ENCODE measurements at places on chromosomes 3 and 15. TPM values are rescaled to one million over a fixed set of nuclear protein-coding genes. Genes with fewer than 3 reads are reported as not detected.

- DNase-seq = no peak
These were observed 7.1 kb upstream of the TTC14 start for GRCh38 chr3:180594631-180595558.

GRCh38 chr15:83306561-83306960, 22.1 kb upstream of the BNC1 start:
- DNase-seq = no peak

PCOLCE2 gene
- 23.0 TPM for total RNA-seq

- no peak for DNase-seq
These were observed 229.0 kb upstream of the C2CD4B start for GRCh38 chr15:62394079-62394478.

GRCh38 chr3:59081071-59081470, 31.2 kb upstream of the CFAP20DC start:
- no peak for DNase-seq

DNA sequence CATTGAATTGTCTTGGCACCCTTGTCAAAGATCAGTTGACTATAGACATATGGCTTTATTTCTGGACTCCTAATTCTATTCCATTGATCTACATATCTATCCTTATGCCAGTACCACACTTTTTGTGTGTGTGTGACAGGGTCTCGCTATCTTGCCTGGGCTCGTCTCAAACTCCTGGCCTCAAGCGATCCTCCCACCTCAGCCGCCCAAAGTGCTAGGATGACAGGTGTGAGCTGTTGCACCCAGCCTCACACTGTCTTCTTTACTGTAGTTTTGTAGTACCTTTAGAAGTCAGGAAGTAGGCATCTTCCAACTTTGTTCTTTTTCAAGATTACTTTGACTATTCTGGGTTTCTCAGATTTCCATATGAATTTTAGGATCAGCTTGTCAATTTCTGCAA, 24.3 kb downstream of the CDAN1 start:
- peak; percentile 21 for DNase-seq

DNA sequence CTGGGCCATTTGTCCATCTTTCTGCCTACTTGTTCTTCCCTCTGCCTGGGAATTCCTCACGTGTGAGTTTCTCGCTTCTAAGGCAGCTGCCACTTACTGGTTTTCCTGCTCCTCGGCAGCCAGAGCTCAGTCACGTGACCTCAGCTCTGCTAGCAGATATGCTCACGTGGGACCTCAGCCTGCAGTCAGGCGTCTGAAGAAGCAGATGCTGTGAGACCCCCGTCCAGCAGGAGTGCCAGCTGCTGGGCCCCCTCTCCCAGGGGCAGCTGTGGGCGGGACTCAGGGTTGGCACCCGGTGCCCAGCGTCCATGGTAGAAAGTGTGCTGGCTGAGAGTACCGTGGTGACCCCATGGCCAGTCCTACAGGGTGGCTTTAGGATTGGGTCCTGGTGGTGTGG, 161.3 kb upstream of the TLE3 start:
- DNase-seq = peak; percentile 88

FAM43A gene
- total RNA-seq = 11.1 TPM

- DNase-seq = no peak
These were observed 126.7 kb downstream of the OPA1 start for GRCh38 chr3:193719735-193720134.

DNA sequence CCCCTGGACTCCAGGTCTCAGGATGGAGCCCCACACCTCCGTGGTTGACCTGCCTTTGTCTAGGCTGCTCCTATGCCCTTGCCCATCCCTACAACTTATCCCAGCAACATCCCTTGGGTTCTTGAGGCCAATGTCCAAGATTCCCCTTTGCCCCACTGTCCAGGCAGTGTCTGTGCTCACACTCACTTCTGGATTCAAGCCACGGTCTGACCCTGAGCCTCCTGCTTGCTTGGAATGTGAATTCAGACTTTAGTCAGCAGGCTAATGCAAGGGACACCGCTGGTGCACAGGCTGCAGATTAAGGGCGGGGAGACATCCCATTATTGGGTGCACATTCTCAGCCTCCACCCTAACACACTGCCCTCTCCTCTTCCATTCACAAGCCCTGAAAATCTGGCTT, 154.1 kb downstream of the WNT5A start:
- DNase-seq = no peak

GOLGA8B gene
- total RNA-seq = 57.6 TPM

BCL2A1 gene
- not detected for total RNA-seq

MRPL47 gene
- total RNA-seq = 58.5 TPM

GREM1 gene
- 25.5 TPM for total RNA-seq

GRCh38 chr3:161531930-161532329, 35.3 kb downstream of the OTOL1 start:
- DNase-seq = no peak

GOLGA8N gene
- 22.7 TPM for total RNA-seq

GRCh38 chr15:66165856-66166255, 87.7 kb downstream of the MEGF11 start:
- DNase-seq = no peak

DNA sequence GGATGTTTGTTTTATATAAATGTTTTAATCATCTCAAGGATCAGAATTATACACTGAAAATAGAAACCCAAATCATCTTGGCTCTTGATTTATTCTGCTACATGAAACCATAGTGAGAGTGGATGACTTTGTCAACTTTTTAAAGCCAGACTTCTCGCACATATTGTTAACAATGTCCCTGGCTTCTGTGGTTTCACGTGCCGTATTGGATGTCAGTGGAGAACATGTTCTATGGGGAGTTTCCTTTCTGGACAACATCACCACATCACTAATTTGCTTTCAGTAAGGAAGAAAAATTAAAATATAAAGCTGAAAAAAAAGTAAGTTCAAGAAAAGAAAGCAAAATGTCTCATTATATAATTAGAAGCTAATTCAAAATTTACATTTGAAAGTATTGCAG, 297.1 kb upstream of the MME start:
- no peak for DNase-seq

DNA sequence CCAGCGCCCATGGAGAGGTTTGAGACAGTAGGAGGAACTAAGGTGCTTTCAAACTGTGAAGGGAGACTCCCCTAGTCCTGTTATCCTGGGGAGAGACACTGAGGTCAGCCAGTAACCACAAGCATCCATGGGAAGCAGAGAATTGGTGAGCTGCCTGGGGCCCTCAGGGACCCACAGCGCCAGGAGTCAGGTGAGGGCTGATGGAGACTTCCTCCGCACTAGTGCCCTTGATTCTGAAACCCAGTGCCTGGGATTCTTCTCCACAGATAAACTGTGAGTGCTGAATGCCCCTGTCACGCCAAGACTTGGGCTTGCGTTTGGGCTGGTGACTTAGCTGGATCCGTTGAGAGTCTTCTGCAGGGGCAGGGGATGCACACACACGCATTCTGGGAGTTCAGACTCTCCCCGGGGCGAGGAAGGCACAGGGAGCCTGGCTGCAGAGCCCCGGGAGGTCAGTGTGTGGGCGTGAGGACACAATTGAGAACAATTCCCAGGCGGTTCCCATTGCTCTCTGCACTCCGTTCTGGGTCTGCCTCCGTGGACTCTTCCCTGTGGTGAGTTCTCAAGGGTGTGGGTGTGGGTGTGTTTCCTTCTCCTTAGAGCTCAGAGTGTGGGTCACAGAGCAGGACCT, 37.9 kb upstream of the SLCO2A1 start:
- DNase-seq = no peak

- no peak for DNase-seq
These were observed 767.1 kb downstream of the NTRK3 start for GRCh38 chr15:87489456-87489855.

GRCh38 chr3:66463730-66464511, 36.9 kb downstream of the LRIG1 start:
- no peak for DNase-seq

GRCh38 chr3:176505878-176506621, 691.2 kb downstream of the TBL1XR1 start:
- no peak for DNase-seq
